Fibroblast of pulmonary artery (primary cell): ENCODE measurements at places on chromosomes 5 and 9.

- DNase-seq, result peak; percentile 62
These were observed 306.6 kb downstream of the MLLT3 start for GRCh38 chr9:20315677-20316076.

GRCh38 chr9:95511616-95511931, 5.2 kb downstream of the PTCH1 start:
- DNase-seq, result no peak

GRCh38 chr9:77719321-77719720, 71.2 kb upstream of the GNA14 start:
- no peak for DNase-seq

GRCh38 chr5:75614176-75614575, 2.9 kb downstream of the ANKDD1B start:
- no peak for DNase-seq

DNA sequence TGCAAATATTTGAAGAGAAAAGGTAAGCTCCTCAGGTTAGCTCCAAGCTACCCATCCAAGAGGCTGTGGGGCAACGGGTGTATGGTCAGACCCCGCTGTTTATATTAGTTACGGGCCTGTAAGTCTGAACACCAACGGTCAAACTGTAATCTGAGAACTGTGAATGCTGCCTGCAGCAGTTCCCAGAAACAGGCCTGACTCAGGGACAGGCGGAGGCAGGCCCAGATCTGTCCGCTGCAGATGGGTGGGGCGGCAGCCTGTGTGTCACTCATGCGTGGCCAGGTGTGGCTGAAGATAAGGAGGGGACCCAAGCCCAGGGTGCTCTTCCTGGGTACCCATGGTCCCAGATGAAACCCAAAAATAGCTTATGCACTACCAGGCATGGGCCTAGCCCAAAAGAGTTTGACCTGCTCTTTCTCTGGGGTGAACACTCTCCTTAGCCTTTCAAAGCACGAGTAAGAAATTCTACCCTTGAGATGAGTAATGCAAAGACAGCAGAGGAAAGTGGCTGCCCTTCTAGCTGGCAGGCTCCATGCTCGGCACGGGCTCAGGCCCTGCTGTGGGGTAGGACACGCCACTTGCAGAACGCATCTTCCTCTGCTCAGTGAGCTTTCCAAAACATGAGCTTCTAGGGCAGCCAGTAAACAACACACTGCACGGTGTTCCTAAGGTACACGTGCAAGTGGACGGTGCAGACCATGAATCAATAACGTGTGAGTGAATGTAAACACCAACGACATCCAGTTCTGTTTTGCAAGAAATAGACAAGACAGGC, 9.1 kb downstream of the UBAC1 start:
- DNase-seq, result no peak

DNA sequence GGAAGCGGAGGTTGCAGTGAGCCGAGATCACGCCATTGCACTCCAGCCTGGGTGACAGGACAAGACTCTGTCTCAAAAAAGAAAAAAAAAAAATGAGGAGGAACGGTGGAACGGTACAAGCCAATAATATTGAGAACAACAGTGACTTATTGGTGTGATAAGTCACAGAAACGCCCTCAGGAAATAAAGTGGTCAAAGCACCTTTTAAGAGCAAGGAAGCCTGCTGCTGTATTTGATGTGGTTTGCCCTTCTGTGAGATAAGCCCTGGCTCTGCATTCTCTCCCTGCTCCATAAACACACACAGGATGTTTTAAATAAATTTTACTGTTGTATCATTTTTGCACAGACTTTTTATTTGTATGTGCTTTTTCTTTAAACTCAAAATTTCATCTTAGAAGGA, 269.9 kb upstream of the MSX2 start:
- no peak for DNase-seq
